Hypothalamus (tissue), 51 donors: ENCODE measurements at places on chromosomes 11 and 22.

GRCh38 chr11:60971520-60971919 lies at the start of gene CD6:
Gene CD6 (plus strand): TSS chr11:60971680. CDS start chr11:60971866, 186 bp downstream.
- DNase-seq, result no peak

DNA sequence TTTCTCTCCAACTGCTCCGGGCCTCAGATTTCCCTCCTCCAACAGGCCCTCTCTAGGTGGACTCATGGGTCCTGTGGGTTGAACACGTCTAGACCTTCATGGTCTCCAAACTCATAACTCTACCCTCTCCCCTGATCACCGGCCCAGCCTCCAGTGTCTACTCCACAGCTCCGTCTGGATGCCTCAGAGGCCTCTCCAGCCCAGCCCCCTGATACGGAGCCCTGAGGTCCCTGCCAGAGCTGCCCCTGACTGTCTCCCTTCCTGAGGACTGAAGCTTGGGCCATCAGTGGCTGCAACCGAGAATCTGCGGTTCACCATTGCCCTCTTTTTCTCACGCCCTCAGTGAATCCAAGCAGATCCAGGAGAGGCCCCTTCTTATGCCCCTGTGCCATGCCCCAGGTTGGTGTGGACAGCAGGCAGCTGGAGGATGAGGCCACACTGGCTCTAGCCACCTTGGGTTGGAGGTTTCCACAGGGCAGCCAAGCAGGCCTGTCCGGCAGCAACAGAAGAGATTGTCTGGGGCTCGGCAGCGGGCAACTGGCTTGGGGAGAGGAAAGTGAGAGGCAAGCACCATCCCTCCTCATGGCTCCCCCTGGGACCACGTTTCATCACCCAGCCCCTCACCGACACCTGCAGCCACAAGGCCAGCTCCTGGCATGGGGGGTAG lies 104.6 kb upstream of the FGF3 start:
- DNase-seq, result no peak

DNA sequence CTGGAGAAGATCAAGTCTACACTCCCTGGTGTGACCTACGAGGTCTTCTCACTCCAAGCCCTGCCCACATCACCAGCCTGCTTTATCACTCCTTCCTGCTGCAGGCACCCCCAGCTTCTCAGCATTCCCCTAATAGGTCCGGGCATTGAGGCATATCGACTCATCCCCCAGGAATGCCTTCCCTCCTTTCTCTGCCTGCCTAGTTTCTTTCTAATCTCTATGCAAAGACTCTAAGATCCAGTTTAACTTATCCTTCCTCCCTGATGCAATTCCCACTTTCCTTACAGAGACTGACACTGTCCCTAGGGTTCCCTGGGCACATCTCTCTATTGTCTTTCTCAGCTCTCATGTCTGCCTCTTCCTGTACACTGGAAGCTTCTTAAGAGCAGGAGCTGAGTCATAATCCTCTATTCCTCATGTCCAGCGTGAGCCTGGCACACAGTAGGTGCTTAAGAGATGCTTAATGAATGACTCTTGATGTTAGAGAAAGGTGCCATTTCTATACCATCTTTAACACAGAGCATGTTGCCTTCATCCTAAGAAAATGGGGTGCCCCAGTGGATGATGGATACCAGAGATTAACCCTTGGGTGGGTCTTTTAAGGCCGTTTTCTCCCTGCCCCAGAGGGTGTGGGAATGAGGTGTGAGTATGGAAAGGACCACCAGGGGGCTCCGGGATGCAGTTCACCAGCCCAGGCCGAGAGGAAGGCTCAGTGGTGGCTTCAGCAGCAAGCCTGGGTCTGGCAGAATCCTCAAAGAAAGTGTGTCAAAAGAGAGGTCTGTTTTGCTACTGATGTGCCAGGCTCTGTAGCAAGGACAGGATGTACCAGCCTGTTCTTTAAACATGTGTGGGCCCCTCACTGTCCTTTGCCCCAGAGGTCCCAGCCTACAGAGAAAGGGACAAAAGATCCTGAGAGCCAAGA lies 34.7 kb downstream of the PARVA start:
- peak; percentile 28 for DNase-seq

- no peak for DNase-seq
Observed at GRCh38 chr22:20571531-20572007, 64.2 kb downstream of the MED15 start.

- no peak for DNase-seq
Observed at GRCh38 chr11:34977089-34977912, 60.9 kb downstream of the PDHX start.

DNA sequence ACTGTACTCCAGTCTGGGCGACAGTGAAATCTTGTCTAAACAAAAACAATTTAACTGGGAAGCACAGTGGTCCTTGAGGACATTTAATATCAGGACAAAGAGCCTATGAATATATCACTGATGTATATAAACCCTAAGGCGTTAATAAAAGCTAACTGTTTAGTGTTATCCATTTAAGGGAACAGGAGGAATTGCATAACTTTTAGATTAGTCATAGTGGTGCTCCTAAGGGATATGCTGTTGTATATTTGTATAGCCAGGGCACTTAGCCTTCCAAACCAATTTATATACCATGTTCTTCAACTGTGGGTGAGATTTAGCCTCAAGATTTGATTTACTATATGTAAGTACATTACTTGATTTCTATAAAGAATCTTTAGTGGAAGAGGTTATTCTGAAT lies 3.0 kb upstream of the CHEK1 start:
- DNase-seq, result no peak

DNA sequence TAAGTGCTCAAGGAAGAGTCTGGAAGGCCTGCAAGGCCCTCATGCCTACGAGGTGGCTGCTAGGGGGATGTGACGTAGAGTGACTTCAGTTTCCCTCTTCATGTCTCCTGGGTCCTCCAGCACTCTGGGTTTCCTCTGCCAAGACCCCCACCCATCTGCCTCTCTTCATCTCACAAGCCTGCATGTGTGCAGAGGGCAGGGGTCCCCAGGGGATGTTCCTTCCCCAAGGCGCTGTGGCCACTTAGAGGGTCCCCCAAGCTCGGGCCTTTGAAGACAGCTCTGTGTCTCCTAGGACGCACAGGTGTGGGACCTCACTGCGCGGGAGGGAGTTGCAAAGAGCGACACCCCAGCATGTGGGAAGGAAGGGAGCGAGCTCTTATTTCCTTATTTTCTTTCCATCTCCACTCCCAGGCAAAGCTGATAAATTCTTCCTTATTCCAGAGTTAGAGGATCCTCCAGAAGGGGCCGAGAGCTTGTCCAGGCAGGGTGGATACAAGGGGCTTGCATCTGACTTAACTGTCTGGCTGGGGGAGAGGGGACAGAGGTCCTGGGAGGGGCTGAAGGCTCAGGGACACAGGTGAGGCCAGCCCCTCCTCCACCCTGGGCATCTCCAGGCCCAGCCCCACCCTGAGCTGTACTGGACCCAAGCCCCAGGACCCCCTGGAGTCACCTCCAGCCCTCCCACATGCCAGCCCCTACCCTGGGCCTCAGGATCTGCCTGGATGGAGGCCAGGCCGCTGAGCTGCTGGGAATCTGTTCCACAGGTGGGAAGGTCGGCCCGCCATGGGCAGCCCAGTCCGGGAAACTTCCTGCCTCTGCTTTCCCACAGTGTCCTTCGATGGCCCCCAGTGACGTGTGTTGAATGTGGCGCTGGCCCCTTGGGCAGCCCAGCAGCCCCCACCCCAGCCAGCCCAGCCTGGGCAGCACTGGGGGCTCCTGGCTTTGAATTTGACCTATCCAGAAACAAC lies 59.7 kb upstream of the KCNQ1OT1 start:
- DNase-seq, result no peak

GRCh38 chr11:98411777-98412176 lies 609.0 kb upstream of the CNTN5 start:
- no peak for DNase-seq

GRCh38 chr11:92300876-92301275 lies 76.3 kb downstream of the FAT3 start:
- DNase-seq, result no peak

DNA sequence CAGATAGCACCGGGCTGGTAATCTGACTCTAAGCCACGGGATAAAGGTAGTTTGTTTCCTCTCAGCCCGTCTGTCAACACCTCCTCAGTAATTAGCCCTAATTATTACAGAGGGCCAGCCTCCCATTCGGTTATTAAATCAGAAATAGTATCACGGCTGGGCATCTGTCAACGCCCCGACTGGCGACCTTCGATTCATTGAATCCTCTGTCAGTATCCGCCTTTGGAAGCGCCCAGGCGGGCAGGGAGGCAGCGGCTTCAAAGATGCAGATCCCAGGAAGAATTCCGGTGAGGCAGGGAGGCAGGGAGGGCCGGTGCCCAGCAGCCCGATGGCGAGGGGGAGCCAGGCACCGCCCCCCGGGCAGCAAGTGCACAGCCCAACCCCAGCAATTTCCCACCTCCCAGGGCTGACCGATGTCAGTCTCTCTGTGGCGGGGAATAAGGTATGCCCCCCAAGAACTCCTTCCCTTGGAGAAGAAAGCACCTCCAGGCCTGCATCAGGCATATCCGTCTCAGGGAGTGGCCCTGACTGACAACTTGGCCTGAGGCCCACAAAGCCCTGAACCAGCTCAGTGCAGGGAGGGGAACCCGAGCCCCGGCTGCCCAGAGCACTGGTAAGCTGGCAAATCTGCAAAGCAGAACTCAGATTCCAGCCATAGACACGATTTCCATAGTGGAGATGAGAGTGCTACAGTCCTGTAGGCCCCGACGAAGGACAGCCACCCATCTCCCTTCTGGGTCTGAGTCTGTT lies 11.4 kb downstream of the GNB1L start:
- no peak for DNase-seq

GRCh38 chr11:75100314-75100713 lies 3.6 kb upstream of the OR2AT4 start:
- DNase-seq, result no peak

GRCh38 chr11:78224506-78224905 lies 35.8 kb downstream of the USP35 start:
- DNase-seq, result no peak

- DNase-seq, result no peak
Observed at GRCh38 chr11:6497069-6497839, at the start of gene DNHD1. Gene DNHD1 (plus strand): TSS chr11:6497280. CDS start chr11:6498216, 936 bp downstream.

DNA sequence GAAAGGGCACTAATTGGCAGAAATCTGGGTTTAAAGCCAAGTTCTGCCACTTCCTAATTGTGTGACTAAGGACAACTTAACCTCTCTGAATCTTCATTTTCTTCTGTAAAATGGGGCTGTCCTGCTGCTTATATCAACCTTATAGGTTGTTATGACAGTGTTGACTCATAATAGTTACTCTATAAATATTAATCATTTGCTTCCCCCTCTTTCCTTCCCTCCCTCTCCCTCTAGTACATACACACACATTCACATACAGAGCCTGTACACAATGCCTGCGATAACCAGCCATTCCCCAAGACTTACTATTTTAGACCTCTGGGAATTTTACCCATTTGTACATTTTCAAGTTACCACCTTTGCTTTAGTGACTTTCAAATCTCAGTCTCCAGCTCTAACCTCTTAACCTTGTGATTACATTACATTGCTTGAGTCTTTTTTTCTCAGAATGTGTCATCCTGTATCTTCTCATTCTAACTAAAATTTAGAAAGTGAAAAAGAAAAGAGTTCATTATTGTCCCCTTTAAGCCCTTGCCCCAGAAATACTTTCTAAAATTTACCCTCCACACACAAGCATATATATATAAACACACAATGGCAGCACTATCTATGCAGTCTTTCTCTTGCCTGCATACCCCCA lies 31.9 kb downstream of the GDPD4 start:
- DNase-seq, result no peak

DNA sequence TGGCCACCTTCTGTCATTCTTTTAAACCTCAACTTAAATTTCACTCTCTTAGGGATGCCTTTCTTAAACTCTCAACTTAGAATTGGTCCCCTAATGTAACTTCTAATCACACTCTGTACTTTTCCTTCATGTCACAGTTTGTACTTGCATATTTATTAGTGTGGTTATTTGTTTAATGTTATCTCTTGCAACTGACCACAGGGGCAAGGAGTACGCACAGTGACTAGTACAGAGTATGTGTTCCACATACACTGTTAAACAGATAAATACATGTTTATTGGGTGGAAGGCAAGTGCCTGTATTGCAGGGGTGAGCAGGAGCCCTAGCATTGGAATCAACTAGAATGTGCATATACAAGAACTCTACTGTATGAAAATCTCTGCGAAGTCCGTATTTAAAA lies 554.0 kb downstream of the INSC start:
- DNase-seq, result no peak

- no peak for DNase-seq
Observed at GRCh38 chr22:37240240-37240940, 3.7 kb downstream of the RAC2 start.

DNA sequence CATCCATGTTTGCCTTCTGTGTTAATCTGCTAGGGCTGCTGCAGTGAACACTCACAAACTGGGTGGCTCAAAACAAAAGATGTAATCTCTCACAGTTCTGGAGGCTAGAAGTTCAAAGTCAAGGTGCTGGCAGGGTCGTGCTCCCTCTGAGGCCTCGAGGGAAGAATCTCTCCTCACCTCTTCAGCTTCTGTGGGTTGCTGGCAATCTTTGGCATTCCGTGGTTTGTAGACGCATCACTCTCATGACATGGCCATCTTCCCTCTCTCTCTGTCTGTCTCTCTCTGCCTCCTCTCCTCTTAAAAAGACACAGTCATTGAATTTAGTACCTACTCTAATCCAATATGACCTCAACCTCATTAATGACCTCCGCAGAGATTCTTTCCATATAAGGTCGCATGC lies 78.8 kb downstream of the TSPAN18 start:
- no peak for DNase-seq

DNA sequence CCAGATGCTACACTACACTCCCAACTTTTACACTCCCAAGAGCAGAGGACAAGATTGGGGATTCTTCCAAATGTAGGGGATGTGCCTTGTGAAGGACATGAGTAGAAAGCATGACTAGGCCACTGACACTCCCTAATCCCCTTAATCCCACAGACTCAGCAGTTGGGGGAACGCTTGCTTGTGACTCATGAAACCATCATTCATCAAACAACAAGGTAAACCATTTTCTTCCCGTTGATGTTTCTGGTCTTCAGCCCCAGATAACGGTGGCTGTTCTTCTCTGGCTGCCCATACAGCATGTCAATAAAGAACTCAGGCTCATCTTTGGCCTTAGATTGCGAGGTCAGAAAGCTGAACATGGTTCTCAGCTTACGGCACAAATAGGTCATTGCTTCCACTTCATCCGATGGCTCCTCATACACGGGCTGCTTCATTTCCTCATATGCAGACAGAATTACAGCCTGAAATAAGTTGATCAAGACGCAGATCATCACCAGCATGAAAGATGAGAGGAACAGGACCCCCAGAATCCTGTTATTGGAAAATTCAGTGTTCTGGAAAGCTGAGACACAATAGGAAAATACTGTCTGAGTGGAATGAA lies 6.4 kb upstream of the CDPF1 start:
- DNase-seq, result no peak

GRCh38 chr11:109040303-109040702 lies 375.4 kb downstream of the DDX10 start:
- DNase-seq, result no peak
